ENCODE measurements at places on chromosomes 2 and 18. TPM values are rescaled to one million over a fixed set of nuclear protein-coding genes. Genes with fewer than 3 reads are reported as not detected.
A peak's percentile ranks its signal among the peaks of the same experiment; 100 is the strongest.

The CFAP53 gene
- 1.5 TPM for total RNA-seq

GRCh38 chr2:172408143-172408766, 19.1 kb upstream of the ITGA6 start:
- no peak for DNase-seq

- no peak for DNase-seq
Measured at GRCh38 chr2:95024960-95025405, 525 bp upstream of the MAL start.

DNA sequence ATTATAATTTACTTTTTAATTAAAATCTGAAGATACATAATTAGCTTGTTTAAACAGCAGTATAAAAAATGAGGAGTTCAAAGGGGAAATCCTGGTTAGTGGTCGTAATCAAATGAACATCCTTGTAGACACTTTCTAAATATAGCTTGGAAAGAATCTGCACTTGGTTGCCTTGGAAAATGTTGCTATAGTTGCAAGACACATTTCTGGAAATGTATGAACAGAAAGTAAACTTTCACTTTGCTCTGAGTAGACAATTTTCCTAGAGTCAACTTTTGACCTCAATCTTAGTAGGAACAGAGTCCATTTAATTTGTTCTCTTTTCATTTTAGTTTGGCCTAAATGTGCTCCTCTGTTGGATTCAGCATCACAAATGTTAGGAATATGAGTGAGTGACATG, 38.3 kb downstream of the GCA start:
- no peak for DNase-seq

- no peak for DNase-seq
Measured at GRCh38 chr2:85457877-85458316, 39.4 kb downstream of the SH2D6 start.

DNA sequence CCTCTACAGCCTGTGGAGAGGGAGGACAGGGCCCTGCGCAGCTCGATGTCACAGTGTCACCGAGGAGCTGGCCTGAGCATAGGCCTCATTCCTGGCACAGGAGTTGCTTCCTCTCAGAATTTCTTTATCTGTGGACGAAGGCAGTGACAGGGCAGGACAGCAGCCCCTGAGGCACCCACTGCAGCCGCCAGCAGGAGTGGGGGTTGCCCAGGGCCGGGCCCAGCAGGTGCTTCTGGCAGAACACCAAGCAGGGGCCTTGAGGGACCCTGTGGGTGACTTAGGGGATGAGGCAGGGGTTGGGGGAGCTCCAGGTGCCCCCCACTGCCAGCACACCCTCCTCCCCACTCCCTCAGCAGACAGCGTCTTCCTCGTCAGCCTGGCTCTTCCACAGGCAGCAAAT, 290.0 kb downstream of the PHLPP1 start:
- peak; percentile 10 for DNase-seq

GRCh38 chr2:222256250-222256649, 42.5 kb downstream of the PAX3 start:
- no peak for DNase-seq

DNA sequence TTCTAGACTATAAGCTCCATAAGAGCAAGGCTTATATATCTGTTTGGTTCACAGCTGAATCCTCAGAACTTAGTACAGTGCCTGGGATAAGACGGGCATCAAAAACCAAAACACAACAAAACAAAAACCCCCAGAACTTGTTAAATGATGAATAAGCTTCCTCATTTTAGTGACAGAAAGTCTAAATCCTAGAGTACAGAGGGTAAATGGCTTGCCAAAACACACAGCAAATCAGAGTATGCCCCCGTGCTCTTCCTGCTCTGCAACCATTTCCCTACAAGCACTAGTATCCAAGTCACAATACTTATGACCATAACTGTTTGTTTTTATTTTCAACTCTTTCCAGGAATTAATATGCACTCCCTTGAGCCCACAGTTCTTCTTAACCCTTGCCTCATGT, 10.1 kb downstream of the ZNF521 start:
- no peak for DNase-seq
